ENCODE measurements at places on chromosomes 2 and 18.

DNA sequence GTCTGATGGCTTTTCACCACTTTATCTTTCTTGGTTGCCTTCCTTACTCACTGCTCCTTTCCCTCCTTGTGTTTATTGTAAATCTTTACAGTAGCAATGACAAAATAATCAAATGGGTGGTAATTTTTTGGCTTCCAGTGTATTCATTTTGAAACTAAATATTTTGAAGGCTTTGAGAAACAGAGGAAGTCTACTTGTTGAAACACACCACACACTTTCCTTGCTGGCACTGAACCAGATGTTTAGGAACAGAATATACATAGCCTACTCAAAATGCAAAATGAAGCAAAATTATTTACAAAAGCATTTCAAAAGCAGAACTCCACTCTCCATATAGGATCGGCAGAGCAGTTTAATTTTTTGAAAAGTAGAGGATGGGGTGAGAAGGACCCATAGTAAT lies 189.8 kb downstream of the LTBP1 start:
- no peak for DNase-seq

DNA sequence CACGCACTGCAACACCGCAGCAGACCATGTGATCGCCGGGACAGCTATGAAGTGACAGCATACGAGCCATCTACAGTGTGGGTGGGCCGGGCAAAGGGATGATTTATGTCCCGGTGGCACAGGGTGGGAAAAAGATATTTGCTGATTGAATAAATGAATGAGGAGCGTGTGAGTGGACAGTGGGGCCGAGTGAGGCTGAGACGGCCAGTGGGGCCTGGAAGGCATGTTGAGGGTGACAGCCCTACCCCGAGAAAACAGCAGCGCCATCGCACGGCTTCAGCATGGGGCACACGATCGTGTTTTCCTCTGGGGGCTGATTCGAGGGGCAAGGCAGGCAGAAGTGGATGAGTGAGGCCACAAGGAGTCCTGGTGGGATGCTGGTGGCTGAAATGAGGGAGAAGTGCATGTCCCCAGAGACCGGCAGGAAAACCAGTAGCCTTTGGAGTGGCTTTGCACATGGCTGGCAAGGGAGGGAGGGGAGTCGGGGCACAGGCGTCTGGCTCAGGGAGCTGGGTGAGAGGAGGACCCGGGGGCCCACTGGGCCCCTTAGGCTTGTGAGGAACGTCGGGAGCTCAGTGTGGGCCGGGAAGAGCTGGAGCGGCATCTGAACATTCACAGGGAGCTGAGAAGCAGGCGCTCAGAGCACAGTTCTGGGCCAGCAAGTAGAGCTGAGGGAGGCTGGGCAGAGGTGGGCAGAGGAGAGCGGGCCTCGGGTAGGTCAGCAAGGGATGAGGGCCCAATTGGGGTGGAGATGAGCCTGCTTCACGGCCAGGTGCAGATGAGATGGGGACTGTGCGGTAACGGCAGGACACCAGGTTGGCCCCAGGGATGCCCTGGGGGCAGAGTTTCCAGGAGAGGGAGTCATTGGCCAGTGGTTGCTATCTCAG lies 32.1 kb upstream of the MAL start:
- DNase-seq, result no peak

- no peak for DNase-seq
These were observed 192.3 kb upstream of the OSR1 start for GRCh38 chr2:19550750-19551149.

- DNase-seq, result no peak
These were observed 48.4 kb upstream of the TNP1 start for GRCh38 chr2:216908300-216908699.

DNA sequence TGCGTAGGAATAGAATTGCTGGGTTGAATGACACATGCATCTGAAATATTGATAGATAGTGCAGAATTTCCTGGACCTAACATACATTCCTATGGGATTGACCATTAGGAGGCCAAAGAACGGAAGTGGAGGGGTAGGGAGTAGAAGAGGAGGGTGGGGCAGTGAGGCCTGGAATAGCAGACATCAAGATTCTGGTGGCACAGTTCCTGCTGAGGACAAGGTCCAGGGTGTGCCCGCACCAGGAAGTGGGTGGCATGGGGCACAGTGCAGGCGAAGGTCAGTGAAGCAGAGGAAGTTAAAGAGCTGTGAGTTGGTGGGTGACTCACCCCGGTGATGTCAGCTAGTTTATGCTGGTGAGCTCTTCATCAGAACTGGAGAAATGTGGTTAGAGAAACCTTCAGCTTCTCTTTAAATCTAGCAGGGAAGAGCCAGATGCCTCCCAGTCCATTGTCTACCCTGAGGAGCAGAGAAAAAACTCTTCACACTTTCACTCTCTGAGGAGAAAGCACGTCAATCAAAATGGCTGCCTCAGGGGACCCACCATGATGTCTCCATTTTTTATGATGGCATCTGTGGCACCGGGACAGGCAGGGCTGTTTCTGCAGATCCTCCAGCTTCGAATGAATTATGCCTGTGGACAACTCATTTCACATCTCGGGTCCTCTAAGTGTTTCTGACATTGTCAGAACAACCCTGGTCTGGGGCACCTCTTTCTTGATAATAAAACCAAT lies 55.9 kb upstream of the CTLA4 start:
- DNase-seq, result no peak

DNA sequence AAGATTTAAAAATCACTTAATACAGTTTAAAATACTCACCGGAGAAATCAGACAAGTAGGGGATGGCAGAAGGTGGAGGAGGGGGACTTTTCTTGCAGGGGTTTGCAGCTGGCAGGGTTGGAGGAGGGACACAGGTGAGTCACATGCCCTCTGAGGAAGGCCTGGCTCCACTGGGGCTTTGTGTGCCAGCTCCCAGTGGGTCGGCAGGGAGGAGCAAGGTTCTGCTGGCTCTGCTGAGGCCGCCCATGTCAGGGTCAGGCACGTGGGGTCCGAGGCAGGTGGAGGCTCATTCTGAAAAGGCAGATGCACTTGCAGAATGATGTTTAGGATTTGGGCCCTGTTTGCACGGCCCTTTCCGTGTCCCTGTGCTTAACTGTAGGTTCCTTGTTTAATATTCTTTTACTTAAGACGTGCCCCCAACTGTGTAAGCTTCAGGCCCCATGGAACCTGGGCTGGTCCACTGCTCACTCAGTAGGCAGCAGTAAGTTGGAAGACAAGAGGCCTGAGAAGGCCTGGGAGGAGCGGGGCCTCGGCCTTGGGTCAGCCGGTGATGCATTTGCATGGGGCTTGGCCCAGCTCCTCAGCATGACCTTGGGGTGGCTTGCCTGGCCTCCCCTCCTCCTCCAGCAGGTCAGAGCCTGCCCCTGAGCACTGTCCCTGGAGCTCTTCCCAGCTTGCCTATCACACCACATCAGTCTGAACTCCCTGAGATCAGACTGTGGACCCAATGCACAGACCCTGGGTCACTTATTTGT lies 141.0 kb downstream of the GLI2 start:
- no peak for DNase-seq

GRCh38 chr2:237459741-237460174 lies 27.3 kb upstream of the MLPH start:
- no peak for DNase-seq

- DNase-seq, result no peak
These were observed 65.7 kb upstream of the FOSL2 start for GRCh38 chr2:28326881-28327505.

GRCh38 chr18:46411867-46412690 lies 244.9 kb downstream of the LOXHD1 start:
- no peak for DNase-seq

GRCh38 chr18:61388010-61388409 lies 54.8 kb downstream of the CDH20 start:
- DNase-seq, result no peak

GRCh38 chr18:13930964-13931363 lies 15.6 kb upstream of the MC2R start:
- no peak for DNase-seq

GRCh38 chr2:96548558-96549465 lies 12.3 kb downstream of the ARID5A start:
- DNase-seq, result no peak

GRCh38 chr2:111930875-111931274 lies 32.5 kb downstream of the MERTK start:
- no peak for DNase-seq

DNA sequence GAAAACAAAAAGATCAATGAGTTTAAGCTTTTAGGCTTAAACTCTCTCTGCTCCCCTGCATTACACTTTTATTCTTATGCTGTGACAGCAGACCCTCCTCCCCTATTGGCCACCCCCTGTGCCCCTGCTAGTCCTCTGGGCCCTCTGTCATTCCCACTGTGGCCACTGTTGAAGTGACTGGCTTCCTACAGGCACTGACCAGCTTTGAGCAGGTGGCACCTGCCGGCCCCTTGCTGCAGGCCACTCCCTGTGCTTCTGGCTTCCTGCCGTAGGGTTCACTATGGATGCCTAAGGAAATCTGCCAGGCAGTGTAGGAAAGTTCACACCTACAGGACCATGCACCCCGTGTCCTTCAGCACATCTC lies 156.5 kb upstream of the L3MBTL4 start:
- DNase-seq, result no peak

GRCh38 chr2:222320436-222321395 lies 21.9 kb upstream of the PAX3 start:
- no peak for DNase-seq

DNA sequence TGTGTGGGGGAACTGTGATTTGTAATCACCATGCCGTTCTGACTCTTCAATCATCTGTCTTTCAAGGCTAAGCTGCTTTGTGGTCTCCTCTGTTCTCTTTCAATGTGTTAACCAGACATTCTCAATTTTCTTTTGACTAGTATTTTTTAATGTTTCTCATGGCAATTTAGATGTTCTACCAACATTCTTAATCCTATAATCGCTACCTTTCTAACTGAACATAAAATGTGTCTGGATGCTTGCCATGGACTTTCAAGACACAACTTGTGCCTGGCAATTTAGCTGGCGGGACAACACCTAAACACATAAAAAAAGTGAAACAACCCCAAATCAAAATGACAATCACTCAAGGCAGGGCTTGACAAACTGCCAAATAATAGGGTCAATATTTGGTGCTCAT lies 135.0 kb upstream of the ACKR3 start:
- no peak for DNase-seq

GRCh38 chr2:10341193-10341592 lies 38.5 kb downstream of the HPCAL1 start:
- no peak for DNase-seq

DNA sequence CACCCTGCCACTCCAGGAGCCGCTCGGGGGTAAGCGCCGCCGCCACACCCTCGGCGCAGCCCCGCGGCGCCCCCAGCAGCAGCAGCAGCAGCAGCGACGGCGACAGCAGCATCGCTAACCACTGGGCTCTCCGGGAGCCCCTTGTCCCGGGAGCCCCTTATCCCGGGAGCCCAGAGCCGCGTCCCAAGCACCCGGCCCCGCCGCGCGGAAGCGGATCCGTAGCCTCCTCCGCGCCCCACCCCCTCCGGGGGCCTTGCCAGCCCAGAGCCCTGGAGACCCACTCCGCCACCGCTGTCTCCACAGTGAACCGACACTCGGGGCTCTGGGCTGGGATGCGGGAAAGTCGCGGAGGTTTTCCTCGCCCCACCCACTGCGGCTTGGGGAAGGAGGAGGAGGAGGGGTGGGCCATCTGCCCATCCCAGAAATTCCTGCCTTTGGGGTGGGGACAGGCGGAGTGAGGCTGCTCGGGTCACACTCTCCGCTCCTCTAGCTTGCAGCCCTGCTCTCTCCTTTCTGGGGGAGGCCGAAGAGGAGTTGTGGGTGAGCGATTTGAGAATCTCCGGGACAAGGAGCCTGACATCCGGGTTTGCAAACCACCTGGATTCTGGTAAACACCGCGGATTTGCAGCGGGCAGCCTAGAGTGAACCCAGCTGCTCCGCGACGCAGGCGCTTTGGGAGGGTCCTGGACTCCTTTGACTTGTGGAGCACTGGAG lies at the start of gene PLA2R1:
Gene PLA2R1 (minus strand): TSS at position 324 of the 714 bp plus-strand sequence. CDS start 212 bp downstream, at position 112.
- DNase-seq, result peak; percentile 21

DNA sequence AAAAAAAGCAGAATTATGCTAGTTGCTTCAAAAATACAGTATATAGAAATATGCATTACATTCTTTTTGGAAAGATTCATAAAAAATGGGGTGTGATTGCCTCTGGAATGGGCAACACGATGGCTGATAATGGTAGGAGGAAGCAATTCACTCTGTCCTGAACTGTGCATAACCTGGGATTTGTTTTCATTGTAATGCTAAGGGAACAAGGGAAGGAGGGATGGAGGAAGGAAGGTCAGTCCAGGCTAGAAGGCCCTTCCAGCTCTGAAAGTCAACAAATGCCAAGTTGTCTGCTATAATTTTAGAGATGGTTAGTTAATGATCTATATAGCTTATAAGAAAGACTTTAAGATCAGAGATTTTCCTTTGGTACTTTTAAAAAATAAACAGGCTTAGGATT lies 40.8 kb downstream of the BUB1 start:
- DNase-seq, result no peak

DNA sequence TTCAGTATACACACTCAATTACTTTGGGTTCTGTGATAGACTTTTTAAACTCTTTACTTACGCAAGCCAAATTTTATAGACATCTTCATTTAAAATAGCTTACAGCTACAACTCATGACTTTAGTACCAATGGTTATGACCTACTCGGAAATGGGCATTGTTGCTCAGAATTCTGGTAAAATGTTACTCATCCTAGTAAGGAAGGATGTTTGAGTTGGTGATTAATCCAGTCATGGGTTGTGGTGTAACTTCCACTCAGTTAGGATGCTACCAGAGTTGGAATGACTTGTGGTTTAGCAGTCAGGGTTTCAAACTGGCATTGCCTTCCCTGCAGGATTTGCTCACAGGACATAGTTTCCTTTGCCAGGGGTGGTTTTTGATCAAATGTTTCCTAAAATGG lies 7.4 kb upstream of the NPC1 start:
- no peak for DNase-seq

GRCh38 chr2:203500951-203501350 lies 34.1 kb downstream of the RAPH1 start:
- no peak for DNase-seq

GRCh38 chr2:196487417-196487816 lies 152.1 kb upstream of the CCDC150 start:
- DNase-seq, result no peak

DNA sequence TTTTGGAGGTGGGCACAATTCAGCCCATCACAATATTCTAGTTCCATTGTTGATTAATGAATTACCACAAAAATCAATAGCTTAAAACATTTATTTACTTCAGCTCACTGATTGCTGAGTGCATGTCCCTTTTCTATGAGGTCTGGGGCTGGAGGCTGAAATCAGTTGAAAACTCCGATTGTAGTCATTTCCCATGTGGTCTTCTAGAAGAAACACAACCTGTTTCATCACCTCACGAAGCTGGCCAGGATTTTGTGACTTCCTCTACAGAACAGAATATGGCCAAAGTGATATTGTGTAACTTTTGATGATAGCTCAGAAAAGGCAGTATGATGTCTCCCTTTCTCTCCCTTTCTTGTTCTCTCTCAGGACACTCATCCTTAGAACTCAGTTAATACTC lies 44.1 kb upstream of the CYRIA start:
- no peak for DNase-seq

- no peak for DNase-seq
These were observed 137.9 kb downstream of the ICOS start for GRCh38 chr2:204074456-204074855.
